Activated CD8-positive, alpha-beta memory T cell treated with anti-CD3 and anti-CD28 coated beads for 1 hour (primary cell): ENCODE measurements at places on chromosomes 4 and X.

- DNase-seq = no peak
Observed at GRCh38 chr4:54726907-54727306, 69.2 kb downstream of the KIT start.

DNA sequence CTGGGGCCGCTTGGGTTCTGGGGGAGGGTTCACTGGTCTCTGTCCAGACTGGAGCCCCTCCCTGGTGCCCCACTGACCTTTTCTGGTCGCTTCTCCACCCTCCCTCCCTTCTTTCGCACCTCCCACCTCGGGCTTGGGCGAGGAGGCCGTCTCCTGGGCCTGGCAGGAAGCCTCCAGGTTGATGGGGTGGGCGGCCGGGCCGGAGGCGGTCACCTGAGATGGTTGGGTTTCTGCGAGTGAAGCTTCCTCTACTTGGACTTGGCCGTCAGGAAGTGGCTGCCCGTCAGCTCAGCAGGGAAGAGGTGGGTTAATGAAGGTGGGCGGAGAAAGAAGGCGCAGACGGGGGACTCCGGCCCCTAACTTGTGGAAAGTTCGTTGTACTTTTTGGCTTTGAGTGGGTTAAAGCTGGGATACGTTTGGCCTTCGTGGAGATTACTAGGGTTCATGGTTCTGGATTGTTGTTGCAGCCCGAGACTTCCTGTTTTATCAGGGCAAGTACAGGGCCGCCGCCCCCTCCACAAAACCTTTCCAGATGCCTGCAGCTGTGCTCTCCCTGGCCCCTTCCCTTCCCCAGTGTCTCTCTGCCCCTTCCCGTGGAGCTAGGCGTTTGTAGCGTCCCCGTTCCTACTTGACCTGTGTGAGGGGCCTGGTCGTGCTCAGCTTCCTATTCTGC, 1.2 kb downstream of the AKAP17A start:
- DNase-seq = no peak

- no peak for DNase-seq
Observed at GRCh38 chrX:22124098-22124497, 92.0 kb downstream of the PHEX start.

GRCh38 chr4:112058433-112058832, 86.8 kb upstream of the FAM241A start:
- DNase-seq = no peak

DNA sequence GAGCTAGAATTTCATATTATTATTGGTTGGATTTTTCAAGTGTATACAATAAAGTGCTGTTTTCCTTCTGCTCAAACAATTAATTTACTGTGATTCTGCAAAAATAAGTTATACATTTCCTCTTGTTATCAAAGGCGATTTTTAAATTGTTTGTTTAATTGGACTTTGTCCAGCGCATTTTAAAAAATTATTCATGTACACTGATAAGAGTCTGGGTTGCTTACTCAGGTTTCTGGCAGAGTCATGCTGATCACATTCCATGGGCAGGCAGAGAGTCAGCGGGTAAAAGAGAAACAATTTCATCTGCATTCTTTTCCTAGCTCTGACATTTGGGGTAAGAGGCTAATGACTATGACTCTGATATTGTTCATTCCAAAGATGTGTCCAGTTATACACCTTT, 8.9 kb downstream of the FAT4 start:
- no peak for DNase-seq
